ENCODE measurements at places on chromosomes 3 and 15. TPM values are rescaled to one million over a fixed set of nuclear protein-coding genes. Genes with fewer than 3 reads are reported as not detected.
A peak's percentile ranks its signal among the peaks of the same experiment; 100 is the strongest.

The WNT7A gene
- total RNA-seq = not detected

DNA sequence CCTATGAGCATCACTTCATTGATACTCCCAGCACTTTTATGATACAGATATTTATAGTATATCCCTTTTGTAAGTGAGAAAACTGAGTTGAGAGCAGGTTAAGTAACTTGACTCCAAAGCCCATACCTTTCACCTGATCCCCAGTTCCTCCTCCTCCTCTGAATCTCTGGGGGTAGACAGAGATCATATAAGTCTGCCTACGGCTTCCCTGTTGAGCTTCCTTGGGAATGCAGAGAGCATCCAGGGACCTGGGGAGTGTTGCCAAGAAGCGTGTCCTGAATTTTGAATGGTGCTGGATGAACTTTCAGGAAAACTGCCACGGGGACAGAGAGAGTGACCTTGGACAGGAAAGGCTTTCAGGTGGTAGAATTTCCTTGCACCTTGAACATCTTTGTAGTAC, 268.5 kb downstream of the LRTM1 start:
- DNase-seq = no peak

DNA sequence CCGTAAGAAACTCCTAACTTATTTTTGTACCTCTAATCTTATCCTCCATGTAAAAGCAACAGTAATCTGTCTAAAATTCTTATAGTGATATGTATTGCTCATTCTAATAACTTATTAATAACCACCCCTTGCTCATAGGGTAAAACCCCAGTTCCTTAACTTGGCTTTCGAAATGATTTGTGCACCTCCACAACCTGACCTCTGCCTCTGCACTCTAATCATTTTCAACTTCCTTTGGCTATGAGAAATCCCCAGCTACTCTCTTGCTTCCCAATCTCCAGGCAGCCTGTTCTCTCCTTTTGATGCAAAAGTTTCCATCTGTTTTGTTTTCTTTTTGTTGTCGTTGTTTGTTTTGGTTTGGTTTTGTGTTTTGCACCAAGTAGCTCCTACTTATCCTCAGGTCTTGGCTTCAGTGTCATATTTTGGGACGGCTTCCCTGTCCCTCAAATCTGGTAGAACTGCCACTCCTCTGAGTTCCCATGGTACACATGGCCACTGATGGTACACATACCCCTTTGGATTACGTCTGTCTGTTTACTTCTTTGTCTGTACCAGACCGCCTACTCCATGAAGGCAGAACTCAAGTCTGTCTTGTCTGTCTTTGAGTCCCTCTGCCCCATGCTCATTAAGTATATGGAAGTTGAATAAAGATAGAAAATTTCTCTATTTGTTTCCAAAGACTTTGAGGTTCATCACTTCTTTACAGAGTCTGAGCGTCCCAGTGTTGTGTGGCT, 105.6 kb upstream of the TGFBR2 start:
- no peak for DNase-seq

The RAD51 gene
- total RNA-seq = 5.1 TPM

GRCh38 chr15:64010719-64011118, 35.6 kb downstream of the DAPK2 start:
- DNase-seq = peak; percentile 93

DNA sequence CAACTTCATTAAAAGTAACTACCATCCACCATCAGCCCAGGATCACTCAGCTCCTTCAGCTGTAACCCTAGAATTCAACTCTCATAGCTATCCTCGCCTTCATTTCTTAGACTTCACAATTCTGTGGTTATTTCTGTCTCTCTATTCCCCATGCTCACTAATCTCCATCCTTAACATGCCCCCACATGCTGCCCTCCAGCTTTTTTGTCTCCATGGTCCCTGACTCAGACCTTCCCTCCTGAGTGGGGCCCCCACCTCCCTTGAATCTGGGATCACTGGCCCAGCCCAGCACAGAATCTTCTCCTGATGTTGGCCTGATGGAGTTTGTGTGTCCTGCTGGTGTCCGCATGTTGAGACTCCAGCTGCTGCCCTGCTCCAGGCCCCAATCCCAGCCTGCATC, 41.7 kb downstream of the CHST14 start:
- DNase-seq = no peak

- DNase-seq = no peak
Observed at GRCh38 chr3:184580376-184580775, 18.8 kb downstream of the EPHB3 start.

DNA sequence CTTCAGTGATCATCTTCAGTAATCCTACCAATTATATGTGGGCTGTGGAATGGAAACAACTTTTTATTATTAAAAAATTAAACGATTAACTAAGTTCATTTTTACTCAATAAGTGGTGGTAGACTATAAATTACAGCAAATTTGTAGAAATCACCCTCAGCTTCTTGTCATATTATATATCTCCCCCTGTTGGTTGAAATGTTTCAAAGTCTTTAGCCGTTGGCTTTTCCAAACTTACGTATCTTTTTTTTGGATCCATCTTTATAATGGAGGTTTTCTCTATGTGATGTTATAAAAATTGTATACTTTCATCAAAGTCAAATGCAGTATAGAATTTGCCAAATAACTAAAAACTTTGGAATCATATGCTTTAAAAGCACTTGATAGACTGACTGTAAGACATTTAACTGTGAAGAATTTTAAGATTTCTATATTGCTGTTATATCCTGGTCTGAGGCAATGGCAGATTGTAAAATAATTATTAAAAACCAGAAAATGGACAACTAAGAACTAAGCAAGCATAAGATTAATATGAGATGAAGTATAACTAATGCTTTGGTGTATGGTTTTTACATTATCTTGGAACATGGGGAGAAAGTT, 44.7 kb downstream of the ATP11B start:
- peak; percentile 69 for DNase-seq

DNA sequence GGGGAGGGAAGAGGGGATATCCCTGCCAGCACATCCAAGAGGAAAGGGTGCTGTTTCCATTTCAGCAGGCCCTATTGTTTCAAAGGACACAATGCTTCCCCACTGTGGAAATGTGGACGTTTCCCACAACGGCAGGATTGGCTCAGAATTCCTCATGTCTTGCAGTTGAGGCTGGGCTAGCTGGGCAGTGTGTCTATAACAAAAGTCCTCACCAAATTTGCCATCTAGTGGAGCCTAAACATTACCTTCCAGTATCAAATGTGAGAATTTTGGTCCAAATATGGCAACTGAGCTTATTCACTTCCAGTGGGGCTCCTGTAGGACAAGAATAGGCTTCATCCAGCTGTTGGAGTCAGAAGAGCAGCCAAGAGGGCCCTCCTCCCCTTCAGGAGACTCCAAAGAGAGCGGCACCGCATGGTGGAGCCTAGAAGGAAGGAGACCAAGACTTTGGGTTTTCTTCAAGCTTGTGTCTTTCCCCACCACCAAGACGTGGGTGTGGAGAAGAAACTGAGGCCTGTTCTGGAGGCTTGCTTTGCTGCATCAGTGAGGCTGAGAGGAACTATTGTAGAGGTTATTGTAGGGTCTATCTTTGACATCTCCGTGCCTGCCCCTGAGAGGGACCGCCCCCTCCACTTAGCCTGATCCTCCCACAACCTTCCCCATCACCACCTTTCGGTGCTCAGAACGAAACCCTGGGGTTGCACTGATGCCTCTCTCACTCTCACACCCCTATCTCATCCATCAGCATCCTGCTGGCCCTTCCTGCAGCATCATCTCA, 45.3 kb upstream of the SLCO2A1 start:
- no peak for DNase-seq

DNA sequence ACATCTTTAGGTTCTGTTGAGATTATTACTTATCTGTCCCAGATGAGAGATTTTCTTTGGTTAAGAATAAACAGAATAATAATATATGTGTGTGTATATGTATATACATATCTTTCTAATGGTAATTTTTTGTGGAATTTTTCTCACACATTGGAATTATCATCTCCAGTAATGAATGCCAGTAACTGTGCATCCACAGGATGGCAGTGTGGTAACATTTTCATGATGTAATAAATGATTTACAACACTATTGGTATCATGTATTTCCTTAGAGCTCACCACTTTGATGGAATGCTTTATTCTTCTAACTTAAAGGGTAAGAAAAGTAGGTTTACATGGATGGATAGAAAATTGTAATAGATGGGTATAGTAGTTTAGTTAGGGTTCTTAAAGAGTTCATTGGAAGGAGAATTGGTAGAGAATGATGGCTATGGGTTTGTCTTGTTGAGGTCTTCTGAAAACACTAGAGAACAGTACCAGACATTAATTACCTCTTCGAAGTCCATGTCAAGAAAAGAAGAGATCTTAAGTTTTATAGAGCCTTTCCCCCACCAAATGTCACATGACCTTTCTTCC, 78.1 kb downstream of the STT3B start:
- DNase-seq = peak; percentile 63

The TGM4 gene
- not detected for total RNA-seq

- no peak for DNase-seq
Observed at GRCh38 chr3:119538772-119539171, 20.6 kb downstream of the CD80 start.

GRCh38 chr3:33941804-33942203, 143.4 kb downstream of the PDCD6IP start:
- no peak for DNase-seq

The EBLN2 gene
- total RNA-seq = 3.0 TPM

GRCh38 chr15:53658255-53658654, 101.2 kb downstream of the WDR72 start:
- no peak for DNase-seq

DNA sequence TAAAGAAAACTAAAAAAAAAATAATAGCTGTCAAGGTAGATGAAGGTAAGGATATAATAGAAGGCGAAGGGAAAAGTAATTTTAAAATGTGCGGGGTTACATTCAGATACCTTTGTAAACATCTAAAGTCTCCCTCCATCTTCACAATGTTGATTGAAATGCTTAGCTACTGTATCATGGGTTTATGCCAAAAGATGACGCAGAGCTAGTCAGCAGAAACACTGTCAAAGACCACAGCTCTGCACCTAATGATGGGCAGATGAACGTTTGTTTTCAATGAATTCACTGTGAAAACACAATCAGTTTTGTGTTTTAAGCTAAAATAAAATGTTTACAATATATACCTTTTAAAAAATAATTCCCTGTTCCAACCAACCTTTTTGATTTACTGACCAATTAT, 61.2 kb downstream of the RFTN1 start:
- peak; percentile 77 for DNase-seq

DNA sequence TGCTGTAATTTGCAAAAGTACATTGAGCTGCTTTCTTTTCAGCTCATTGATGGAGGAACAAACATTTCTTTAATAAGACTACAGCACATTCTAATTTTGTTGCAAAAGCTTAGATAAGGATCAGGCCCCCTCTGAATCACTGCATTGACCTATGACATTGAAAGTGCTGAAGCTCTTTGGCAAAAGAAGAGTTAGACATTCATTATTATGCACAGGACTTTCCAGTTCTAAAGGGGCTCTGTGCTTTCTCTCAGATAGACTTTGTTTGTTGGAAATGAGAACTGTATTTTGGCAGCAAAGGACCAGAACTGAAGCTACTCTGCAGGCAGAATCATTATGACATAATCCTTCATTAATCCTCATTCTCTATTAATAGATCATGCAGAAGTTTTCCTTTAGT, 252.9 kb upstream of the SOX2 start:
- no peak for DNase-seq

GRCh38 chr3:190094160-190094718, 26.5 kb downstream of the P3H2 start:
- peak; percentile 57 for DNase-seq

- DNase-seq = no peak
Observed at GRCh38 chr3:12919205-12919604, 77.8 kb upstream of the RPL32 start.

The PRR20G gene
- not detected for total RNA-seq

GRCh38 chr3:38561746-38562466, 65.8 kb downstream of the EXOG start:
- no peak for DNase-seq

The GPR62 gene
- not detected for total RNA-seq

The AP3S2 gene
- total RNA-seq = 85.0 TPM

The SPTSSB gene
- not detected for total RNA-seq

DNA sequence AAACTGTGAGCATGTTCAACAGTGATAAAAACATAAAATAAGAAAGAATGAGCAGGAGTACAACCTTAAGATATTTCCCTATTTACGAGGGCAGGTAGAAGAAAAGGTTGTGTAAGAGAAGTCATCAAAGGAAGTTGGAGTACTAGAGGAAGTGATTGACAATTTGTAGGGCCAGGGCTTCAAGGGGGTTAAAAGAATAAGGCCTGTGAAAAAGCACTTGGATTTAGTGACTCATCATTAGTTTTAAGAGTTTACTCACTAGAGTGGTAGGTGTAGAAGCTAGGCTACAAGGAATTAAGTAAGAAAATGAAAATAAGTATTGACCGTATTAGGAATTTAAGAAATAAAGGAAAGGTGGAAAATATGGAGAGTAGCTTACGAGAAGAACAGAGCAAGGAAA, 23.6 kb downstream of the KCNMB3 start:
- peak; percentile 60 for DNase-seq

The KBTBD12 gene
- total RNA-seq = not detected

- DNase-seq = no peak
Observed at GRCh38 chr3:139652561-139652960, 25.2 kb downstream of the NMNAT3 start.

GRCh38 chr15:73965758-73966113, 26.4 kb downstream of the STOML1 start:
- DNase-seq = peak; percentile 74

- DNase-seq = peak; percentile 60
Observed at GRCh38 chr15:76968306-76968705, 26.6 kb upstream of the PSTPIP1 start.

The TGM5 gene
- not detected for total RNA-seq

The GOLGA6L4 gene
- total RNA-seq = 1.3 TPM

The SCAANT1 gene
- total RNA-seq = not detected

DNA sequence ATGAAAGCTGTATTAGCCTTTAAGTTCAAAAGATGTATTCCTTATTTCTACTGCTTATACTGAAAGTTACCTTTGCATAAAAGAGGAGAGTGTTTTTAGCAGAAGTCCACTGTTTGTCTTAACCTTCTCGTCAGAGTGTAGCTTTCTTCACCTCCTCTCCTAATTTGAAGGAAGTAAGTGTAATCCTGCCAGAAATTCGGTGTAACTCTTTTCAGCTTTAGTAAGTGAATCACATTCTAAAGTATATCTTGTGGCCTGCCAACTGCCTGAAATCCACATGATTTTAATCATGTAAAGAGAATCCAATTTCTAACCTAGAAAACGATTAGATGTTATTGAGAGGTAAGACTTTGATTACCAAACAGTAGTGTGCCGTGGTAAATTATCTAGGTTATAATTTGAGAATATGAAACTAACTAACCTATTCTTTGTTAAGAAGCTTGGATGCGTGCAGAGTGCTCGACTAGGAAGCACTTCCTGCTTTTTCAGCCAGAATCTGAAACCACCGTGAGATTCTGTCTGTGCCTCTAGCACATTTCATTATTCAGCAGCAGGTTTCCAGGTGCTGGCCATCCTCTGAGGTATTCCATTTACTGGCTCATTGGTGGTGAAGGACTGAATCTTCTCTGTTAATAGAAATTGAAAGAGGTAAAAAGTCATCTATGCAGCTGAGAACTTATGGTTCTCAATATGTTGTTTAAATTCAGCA, 7.5 kb downstream of the GYG1 start:
- peak; percentile 52 for DNase-seq
